ENCODE measurements at places on chromosomes 16 and 17.

DNA sequence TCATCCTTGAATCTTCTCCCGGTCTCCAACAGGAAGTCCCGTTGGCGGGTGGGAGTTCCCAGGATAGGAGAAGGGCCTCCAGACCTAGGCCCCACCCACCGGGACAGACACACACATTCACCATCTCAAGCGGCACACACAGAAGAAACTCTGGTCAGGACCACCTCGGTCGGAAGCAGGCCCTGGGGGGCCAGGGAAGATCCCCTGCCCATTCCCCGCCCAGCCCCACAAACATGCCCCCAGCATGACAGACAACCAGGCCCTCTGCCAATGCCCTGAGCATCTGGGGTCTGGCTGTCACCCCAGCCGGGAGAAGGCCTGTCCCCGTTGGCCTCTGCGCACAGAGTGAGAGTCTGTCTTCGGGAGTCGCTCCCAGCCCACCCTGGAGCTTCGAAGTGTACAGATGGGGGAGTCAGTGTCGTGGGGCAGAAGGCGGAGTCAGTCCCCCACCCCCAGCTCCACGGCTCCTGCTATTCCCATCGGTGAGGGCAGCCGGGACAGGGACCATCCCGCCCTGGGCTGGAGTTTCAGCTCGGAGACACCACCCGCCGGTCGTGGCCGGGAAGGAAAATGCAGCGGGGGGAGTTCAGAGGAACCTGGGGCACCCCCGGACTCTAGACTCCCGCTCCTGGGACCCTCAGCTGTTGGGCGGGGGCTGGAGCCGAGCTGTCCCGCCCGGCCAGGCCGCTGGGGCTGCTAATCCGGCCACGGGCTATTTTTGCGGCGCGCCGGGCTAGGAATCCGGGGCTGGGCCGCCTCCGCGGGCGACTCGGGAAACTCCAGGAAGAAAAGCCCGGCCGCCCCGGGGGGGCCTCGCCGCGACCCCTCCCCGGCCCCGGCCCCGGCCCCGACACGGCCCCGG is 660 bp downstream of the RHBDF1 start:
- peak overlapping the region; percentile 67 for H3K27ac ChIP-seq
- H3K4me3 ChIP-seq = peak overlapping the region; percentile 47
- peaks cover 12% of the 10 kb centered on the region for H3K4me1 ChIP-seq
- DNase-seq = peak; percentile 82
- no peaks in the 10 kb centered on the region for H3K27me3 ChIP-seq
- no peaks in the 10 kb centered on the region for H3K36me3 ChIP-seq

DNA sequence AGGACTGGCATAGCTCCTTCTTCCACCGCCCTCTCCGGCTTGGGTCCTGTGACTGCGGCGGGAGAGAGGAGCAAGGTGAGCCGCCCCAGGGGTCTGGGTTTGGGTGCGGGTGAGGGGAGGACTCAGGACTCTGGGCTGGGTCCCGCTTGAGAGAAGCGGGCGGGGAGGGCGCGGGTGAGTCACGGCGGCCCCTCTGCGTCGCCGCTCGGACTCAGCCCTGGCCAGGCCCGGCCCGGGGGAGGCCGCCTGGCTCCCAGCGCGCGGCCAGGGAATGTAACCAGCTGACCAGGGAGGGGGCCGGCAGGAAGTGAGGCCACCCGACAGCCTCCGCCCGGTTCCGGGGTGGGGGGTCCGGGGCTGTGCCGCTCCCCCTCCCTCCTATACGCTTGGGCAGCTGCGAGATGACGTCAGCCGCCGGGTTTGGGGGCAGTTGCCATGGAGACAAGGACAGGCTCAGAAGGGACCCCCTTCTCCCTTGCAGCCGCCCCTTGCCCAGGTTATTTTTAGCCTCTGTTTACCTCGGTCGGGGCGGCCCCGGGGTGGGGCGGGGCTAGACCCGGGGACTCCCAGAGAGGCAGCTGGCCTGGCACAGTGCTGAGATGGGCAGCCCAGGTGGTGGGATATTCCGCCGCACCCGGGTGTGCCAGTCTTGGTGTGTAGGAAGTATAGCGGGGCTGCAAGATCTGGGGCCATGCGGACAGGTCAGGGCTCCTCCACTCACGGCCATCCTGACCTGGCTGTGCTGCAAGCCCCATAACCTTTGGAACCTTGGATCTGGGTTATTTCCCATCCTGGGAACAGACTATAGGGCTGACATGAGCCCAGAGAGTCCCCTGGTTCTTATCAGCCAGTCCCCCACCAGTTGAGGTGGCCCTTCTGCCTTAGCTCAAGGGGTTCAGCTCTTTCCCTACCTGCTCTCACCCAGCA is 1.6 kb downstream of the RIPOR1 start:
- H3K27ac ChIP-seq = peak overlapping the region; percentile 93
- peaks cover 25% of the 10 kb centered on the region for H3K4me1 ChIP-seq
- DNase-seq = peak; percentile 87
- peak overlapping the region; percentile 78 for H3K4me3 ChIP-seq

DNA sequence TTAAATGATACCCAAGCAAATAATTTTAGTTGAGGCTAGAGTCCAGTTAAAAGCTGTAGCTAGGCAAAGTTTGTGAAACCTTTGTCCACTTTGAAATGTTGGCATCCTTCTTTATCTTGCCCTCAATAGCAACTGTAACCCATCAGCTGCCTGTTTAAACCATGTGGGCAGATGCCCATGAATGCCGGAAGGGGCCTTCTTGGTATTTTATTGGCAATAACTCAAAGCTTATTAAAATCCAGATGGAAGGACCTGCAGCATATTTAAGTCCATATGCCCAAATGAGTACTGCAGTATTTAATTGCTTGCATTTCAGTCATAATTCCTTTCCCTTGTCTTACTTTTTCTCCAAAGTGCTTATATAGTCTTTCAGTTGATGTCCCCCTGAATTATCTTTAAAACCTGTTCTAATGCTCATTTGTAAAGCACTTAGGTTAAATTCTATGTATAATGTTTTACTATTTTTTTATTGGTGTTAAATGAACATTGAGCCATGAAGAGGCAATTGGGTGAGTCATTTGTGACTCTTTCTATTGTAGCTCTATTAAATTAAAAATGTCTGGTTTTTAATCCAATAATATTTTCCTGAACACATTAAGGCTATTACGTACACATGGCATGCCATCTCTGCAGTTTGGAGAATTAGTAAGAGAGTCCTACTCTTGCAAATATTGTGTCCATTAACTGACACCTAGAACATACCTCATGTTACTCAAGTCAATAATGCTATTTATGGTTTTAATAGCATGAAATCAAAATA is 225.3 kb downstream of the KCNJ2 start:
- H3K4me3 ChIP-seq = no peak overlapping the region
- no peak overlapping the region for H3K27ac ChIP-seq
- H3K27me3 ChIP-seq = no peaks in the 10 kb centered on the region
- no peak for DNase-seq
- no peaks in the 10 kb centered on the region for H3K4me1 ChIP-seq
- no peaks in the 10 kb centered on the region for H3K36me3 ChIP-seq

DNA sequence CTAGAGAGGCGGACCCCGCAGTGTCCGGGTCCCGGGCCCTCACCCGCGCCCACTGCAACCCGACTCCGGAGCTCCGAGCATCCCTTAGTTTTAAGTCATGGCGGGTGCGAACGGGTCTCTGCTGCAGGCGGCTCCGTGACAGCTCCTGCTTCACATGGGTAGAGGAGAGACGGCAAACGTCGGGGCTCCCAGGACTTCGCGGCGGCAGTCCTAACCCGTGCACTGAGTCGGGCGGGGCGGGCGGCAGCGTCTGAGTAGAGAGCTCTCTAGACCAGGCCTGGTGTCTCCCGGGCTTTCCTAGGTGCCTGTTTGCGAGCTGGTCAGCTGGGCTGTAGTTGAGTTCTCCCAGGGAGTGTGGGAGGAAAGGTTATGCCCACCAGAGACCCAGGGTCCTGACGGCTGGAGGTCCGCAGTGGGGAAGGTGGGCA is 345 bp downstream of the TSC2 start:
- DNase-seq = no peak
- H3K36me3 ChIP-seq = no peaks in the 10 kb centered on the region

GRCh38 chr16:66695471-66695934 is 1.0 kb downstream of the CMTM4 start:
- H3K27ac ChIP-seq = no peak overlapping the region
- H3K27me3 ChIP-seq = no peaks in the 10 kb centered on the region
- DNase-seq = no peak
- H3K4me1 ChIP-seq = peaks cover 16% of the 10 kb centered on the region
- H3K4me3 ChIP-seq = peak overlapping the region; percentile 71
- H3K36me3 ChIP-seq = no peaks in the 10 kb centered on the region

DNA sequence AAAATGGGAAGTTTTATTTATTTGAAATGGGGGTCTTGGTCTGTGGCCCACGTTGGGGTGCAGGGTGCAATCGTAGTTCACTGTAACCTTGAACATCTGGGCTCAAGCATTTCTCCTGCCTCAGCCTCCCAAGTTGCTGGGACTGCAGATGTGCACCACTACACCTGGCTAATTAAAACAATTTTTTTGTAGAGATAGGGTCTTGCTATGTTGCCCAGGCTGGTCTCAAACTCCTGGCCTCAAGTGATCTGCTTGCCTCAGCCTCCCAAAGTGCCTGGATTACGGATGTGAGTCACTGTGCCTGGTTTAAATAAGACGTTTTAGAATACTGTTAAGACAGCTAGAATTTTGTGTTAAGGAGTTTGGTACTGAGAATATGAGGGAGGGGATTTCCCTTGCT is 15.7 kb downstream of the PSMD11 start:
- DNase-seq = no peak
- H3K36me3 ChIP-seq = no peaks in the 10 kb centered on the region
- H3K27ac ChIP-seq = no peak overlapping the region
- H3K4me1 ChIP-seq = no peaks in the 10 kb centered on the region

GRCh38 chr17:82355770-82356427 is 3.1 kb upstream of the TEX19 start:
- no peaks in the 10 kb centered on the region for H3K4me1 ChIP-seq
- no peak overlapping the region for H3K27ac ChIP-seq
- DNase-seq = no peak
- H3K4me3 ChIP-seq = no peak overlapping the region
- H3K36me3 ChIP-seq = no peaks in the 10 kb centered on the region

GRCh38 chr17:32141679-32142037 is 644 bp upstream of the RHOT1 start:
- DNase-seq = no peak
- peak overlapping the region; percentile 92 for H3K4me3 ChIP-seq
- H3K4me1 ChIP-seq = peaks cover 25% of the 10 kb centered on the region
- H3K27me3 ChIP-seq = no peaks in the 10 kb centered on the region
- peak overlapping the region; percentile 98 for H3K27ac ChIP-seq

DNA sequence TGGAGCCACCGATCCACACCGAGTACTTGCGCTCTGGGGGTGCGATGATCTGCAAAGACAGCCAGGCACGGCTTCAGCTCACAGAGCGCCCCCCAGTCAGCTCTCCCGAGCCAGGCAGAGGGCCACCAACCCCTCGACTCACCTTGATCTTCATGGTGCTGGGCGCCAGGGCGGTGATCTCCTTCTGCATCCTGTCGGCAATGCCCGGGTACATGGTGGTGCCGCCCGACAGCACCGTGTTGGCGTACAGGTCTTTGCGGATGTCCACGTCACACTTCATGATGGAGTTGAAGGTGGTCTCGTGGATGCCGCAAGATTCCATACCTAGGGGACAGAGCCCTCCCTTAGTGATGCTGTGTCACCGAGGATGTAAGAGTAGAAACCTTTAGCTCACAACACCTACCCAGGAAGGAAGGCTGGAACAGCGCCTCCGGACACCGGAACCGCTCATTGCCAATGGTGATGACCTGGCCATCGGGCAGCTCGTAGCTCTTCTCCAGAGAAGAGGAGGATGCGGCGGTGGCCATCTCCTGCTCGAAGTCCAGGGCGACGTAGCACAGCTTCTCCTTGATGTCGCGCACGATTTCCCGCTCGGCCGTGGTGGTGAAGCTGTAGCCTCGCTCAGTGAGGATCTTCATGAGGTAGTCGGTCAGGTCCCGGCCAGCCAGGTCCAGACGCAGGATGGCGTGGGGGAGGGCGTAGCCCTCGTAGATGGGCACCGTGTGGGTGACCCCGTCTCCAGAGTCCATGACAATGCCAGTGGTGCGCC is 1.6 kb downstream of the ACTG1 start:
- no peaks in the 10 kb centered on the region for H3K27me3 ChIP-seq
- H3K4me1 ChIP-seq = peaks cover 19% of the 10 kb centered on the region
- peak overlapping the region; percentile 98 for H3K27ac ChIP-seq
- peak; percentile 64 for DNase-seq
- H3K4me3 ChIP-seq = peak overlapping the region; percentile 99

GRCh38 chr17:55986817-55987216 is 166.5 kb upstream of the ANKFN1 start:
- DNase-seq = no peak
- no peaks in the 10 kb centered on the region for H3K36me3 ChIP-seq
- H3K27me3 ChIP-seq = no peaks in the 10 kb centered on the region
- H3K4me3 ChIP-seq = no peak overlapping the region

GRCh38 chr16:20393801-20394577 is 10.5 kb downstream of the PDILT start:
- DNase-seq = no peak
- no peak overlapping the region for H3K27ac ChIP-seq
- H3K4me1 ChIP-seq = no peaks in the 10 kb centered on the region
- H3K36me3 ChIP-seq = no peaks in the 10 kb centered on the region
- H3K4me3 ChIP-seq = no peak overlapping the region

DNA sequence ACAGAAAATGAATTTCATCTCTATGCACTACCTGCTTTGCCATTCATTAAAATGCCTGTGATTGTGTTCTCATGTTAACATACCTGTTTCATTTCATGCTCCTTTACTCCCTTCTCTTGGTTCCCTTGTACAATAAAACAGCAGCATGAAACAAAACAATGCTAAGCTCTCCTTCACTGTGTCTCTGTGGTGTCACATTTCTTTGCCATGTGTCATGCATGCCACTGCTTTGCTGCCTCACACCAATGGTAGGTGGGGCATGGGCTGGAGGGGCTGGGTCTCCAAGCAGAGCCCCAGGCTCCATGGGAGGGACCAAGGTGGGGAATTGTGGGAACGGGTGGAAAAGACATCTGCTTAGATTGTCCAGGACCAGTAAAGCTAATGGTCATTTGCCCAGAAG is 83.6 kb downstream of the RGS9 start:
- DNase-seq = no peak
- no peaks in the 10 kb centered on the region for H3K36me3 ChIP-seq
- H3K27ac ChIP-seq = no peak overlapping the region
- H3K4me3 ChIP-seq = no peak overlapping the region
- no peaks in the 10 kb centered on the region for H3K4me1 ChIP-seq
- no peaks in the 10 kb centered on the region for H3K27me3 ChIP-seq

GRCh38 chr17:36705874-36706731 is 104.7 kb downstream of the MRM1 start:
- no peaks in the 10 kb centered on the region for H3K36me3 ChIP-seq
- H3K27ac ChIP-seq = no peak overlapping the region
- DNase-seq = peak; percentile 68
- no peaks in the 10 kb centered on the region for H3K4me1 ChIP-seq
- no peak overlapping the region for H3K4me3 ChIP-seq
- H3K27me3 ChIP-seq = no peaks in the 10 kb centered on the region

GRCh38 chr17:70078549-70078948 is 3.5 kb downstream of the KCNJ16 start:
- no peaks in the 10 kb centered on the region for H3K27me3 ChIP-seq
- H3K36me3 ChIP-seq = no peaks in the 10 kb centered on the region
- H3K4me1 ChIP-seq = no peaks in the 10 kb centered on the region
- no peak for DNase-seq

DNA sequence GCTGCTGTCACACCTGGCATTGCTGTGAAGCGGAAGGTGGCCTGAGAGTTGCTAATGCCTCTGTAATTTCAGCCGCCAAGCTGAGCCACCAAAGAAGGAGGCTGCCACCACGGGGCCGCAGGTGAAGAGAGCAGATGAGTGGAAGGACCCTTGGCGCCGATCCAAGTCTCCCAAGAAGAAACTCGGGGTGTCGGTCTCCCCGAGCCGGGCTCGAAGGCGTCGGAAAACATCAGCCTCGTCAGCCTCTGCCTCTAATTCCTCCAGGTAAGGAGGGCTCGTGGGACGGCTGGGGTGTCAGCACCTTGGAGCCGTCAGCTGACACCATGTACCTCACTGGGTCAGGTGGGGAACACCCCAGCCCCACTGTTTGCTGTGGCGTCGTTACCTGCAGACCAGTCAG is 16.2 kb upstream of the IL17C start:
- H3K36me3 ChIP-seq = peaks cover 56% of the 10 kb centered on the region
- no peak overlapping the region for H3K4me3 ChIP-seq
- no peak overlapping the region for H3K27ac ChIP-seq
- H3K4me1 ChIP-seq = no peaks in the 10 kb centered on the region

Measured in Peyer's patch (tissue), 4 donors.